ENCODE measurements at places on chromosomes 5 and 9. TPM values are rescaled to one million over a fixed set of nuclear protein-coding genes. Genes with fewer than 3 reads are reported as not detected.

GRCh38 chr5:34621277-34622097, 34.6 kb upstream of the RAI14 start:
- DNase-seq, result peak; percentile 61
- peak overlapping the region; percentile 54 for H3K27ac ChIP-seq
- H3K27me3 ChIP-seq, result no peaks in the 10 kb centered on the region

DNA sequence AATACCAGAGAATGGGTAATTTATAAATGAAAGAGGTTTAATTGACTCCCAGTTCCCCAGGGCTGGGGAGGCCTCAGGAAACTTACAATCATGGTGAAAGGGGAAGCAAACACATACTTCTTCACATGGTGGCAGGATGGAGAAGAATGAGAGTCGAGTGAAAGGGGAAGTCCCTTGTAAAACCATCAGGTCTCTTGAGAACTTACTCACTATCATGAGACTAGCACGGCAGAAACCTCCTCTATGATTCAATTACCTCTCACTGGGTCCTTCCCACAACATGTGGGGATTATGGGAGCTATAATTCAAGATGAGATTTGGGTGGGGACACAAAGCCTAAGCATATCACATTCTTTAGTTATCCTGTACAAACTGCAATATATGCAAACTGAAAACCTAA, 609.4 kb downstream of the MTRR start:
- no peaks in the 10 kb centered on the region for H3K4me1 ChIP-seq
- no peak for DNase-seq
- H3K27me3 ChIP-seq, result no peaks in the 10 kb centered on the region
- H3K4me3 ChIP-seq, result no peak overlapping the region
- H3K36me3 ChIP-seq, result no peaks in the 10 kb centered on the region

- H3K27me3 ChIP-seq, result no peaks in the 10 kb centered on the region
- no peak overlapping the region for H3K4me3 ChIP-seq
- H3K27ac ChIP-seq, result no peak overlapping the region
- H3K36me3 ChIP-seq, result peaks cover 55% of the 10 kb centered on the region
- 0 out of 2 replicates have a peak, but pooled peaks cover 2% of the 10 kb centered on the region for H3K4me1 ChIP-seq
These were observed 85.9 kb downstream of the OSMR start for GRCh38 chr5:38931731-38932130.

Gene AHRR
- polyA plus RNA-seq, result 37.1 TPM

- H3K4me1 ChIP-seq, result peaks cover 2% of the 10 kb centered on the region
- no peaks in the 10 kb centered on the region for H3K27me3 ChIP-seq
- H3K36me3 ChIP-seq, result peaks cover 41% of the 10 kb centered on the region
These were observed 26.2 kb downstream of the NIPAL4 start for GRCh38 chr5:157486221-157486681.

DNA sequence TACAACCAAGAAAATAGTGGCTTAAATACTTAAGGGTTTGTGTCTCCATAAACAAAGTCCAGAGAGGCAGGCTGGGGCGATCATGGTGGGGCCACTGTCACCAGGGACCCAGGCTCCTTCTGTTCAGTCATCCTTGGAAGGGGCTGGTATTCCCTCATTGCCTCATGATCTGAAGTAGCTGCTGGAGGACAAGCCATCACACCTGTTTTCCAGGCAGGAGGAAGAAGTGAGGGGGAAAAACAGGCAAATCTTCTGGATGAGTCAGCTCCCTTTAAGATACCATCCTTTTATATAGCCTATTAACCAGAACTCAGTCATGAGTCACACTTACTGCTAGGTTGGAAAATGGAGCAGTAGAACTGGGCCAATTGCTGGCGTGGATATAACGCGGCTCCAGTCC, 92.3 kb downstream of the DAP start:
- H3K4me3 ChIP-seq, result no peak overlapping the region
- H3K27ac ChIP-seq, result no peak overlapping the region
- peak; percentile 23 for DNase-seq

Gene TARS1
- 90.8 TPM for polyA plus RNA-seq

- H3K27me3 ChIP-seq, result no peaks in the 10 kb centered on the region
- no peak overlapping the region for H3K4me3 ChIP-seq
- peaks cover 10% of the 10 kb centered on the region for H3K4me1 ChIP-seq
These were observed 34.6 kb downstream of the PKD2L2 start for GRCh38 chr5:137923856-137924255.

Gene GBGT1
- polyA plus RNA-seq, result 3.2 TPM

- H3K27ac ChIP-seq, result no peak overlapping the region
- H3K4me3 ChIP-seq, result no peak overlapping the region
- no peaks in the 10 kb centered on the region for H3K4me1 ChIP-seq
- no peak for DNase-seq
- H3K36me3 ChIP-seq, result no peaks in the 10 kb centered on the region
These were observed 18.1 kb upstream of the DMRT2 start for GRCh38 chr9:1031951-1032601.

DNA sequence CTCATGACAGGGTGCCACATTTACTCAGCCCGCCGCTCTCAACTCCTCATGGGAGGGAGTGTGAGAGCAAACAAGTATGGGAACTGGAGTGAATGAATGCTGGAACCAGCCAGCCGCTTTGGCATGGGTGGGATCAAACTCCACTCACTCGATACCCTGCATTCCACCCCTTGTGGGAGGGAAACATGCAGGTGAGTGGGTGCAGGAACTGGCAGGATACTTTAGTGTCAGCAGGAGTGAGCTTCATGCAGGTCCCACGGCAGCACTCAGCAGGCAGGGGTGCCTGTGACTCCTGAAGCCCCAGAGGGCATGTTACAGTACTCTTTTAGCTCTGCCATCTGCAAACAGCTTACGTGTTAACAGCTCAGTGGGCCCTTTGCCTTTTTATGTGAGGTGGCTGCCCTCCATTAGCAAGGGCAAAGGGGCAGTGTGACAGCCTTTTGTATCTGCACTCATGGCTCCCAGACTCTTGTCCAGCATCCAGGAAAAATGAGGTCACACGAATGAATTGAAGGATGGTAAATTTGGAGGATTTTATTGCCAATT, 433.2 kb upstream of the NMUR2 start:
- H3K4me3 ChIP-seq, result no peak overlapping the region
- DNase-seq, result no peak
- no peaks in the 10 kb centered on the region for H3K4me1 ChIP-seq
- no peak overlapping the region for H3K27ac ChIP-seq
- H3K36me3 ChIP-seq, result no peaks in the 10 kb centered on the region
- no peaks in the 10 kb centered on the region for H3K27me3 ChIP-seq

- peaks cover 16% of the 10 kb centered on the region for H3K27me3 ChIP-seq
- DNase-seq, result no peak
- H3K36me3 ChIP-seq, result no peaks in the 10 kb centered on the region
- no peak overlapping the region for H3K4me3 ChIP-seq
These were observed 29.9 kb upstream of the TCF7 start for GRCh38 chr5:134084570-134084969.

Gene TMEM8B
- polyA plus RNA-seq, result 8.2 TPM

GRCh38 chr5:15496886-15497285, 3.1 kb upstream of the FBXL7 start:
- H3K36me3 ChIP-seq, result no peaks in the 10 kb centered on the region
- H3K4me1 ChIP-seq, result no peaks in the 10 kb centered on the region
- no peak overlapping the region for H3K27ac ChIP-seq
- H3K27me3 ChIP-seq, result peaks cover 12% of the 10 kb centered on the region
- no peak overlapping the region for H3K4me3 ChIP-seq

DNA sequence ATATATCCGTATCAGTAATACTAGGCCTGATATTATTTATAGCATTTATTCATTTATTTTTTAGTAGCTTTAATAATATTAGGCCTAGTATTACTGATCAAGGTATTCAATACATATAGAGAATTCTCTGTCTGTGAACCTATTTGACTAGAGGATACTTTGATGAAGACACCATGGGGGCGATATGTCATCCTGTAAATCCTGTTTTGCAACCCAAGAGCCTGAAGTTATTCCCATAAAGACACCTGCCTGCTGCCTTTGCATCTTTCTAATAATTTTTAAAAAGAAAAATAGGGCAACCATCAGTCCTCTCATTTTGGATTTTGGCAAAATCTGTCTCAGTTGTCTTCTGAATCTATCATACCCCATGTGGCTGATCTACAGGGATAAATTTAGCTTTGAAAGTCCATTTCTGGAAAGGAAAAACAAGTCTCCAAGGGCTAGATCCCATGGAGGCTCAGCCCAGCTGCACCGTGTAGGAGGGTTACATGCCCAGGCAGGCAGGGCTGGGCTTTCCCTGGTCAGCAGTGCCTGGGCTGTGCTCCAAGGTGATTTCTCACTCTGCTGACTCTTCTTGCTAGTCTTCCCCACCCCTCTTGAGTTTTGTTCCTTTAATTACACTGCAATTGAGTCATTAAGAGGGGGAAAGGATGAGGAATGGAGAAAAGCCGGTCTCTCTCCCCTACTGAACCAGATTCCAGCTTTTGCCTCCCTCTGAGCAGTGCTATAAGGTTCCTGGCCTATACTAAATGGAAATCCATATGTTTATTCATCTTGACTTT, 169.0 kb downstream of the TRIM32 start:
- no peaks in the 10 kb centered on the region for H3K36me3 ChIP-seq
- no peaks in the 10 kb centered on the region for H3K27me3 ChIP-seq
- H3K4me1 ChIP-seq, result no peaks in the 10 kb centered on the region
- H3K27ac ChIP-seq, result no peak overlapping the region
- no peak overlapping the region for H3K4me3 ChIP-seq

Gene F2RL2
- 30.9 TPM for polyA plus RNA-seq

DNA sequence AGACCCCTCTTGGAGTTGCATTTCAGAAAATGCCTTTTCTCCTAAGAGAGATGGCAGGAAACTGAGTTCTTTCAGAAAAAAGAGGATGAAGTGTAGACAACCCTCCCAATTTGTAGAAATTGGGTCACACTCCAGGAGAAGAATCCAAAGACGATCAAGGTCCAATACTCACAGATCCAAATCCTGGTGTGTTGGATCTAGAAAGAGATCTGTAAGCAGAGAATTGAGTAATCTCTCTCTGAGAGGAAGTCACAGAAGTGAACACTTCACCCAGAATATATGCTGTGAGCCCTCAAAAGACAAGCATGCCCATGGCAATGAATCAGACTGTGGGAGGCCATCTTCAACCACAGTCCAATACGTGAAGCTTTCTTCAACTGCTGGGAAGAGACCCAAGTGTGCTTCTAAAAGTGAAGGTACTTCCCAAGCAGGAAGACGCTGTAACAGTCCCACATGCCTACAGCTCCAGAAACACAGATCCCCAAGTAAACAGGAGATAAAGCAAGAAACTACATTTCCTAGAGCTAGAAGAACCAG, 182.7 kb downstream of the SMC2 start:
- H3K27me3 ChIP-seq, result no peaks in the 10 kb centered on the region
- no peaks in the 10 kb centered on the region for H3K36me3 ChIP-seq
- no peak overlapping the region for H3K4me3 ChIP-seq

DNA sequence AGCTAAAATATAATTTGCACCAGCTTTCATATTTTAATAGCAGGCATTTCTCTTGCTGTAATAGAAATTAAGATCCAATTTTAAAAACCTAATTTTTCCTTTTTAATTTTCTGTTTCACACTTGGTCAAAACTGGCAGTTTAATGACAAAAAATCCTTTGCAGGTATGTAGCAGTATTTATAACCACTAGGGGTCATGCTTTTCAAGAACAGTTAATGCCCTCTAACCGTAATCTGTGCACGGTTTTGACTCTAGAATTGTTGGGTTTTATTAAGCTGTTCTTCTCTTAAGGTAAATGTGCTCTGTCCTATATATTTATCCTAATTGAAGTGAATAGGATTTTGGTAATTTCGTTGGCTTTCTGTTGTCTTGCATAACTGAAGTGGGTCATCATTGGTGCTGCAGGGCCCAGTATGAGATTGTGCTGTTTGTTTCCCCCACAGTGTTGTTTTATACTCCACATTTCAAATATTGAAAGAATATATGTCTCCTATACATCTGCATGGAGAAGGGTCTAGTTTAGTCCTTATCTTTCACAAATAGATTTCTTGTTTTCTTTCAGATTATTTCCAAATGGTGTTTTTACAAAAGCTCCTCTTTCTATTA, 107.4 kb downstream of the SCAMP1 start:
- peak; percentile 74 for DNase-seq
- no peaks in the 10 kb centered on the region for H3K27me3 ChIP-seq
- no peak overlapping the region for H3K27ac ChIP-seq
- H3K4me3 ChIP-seq, result no peak overlapping the region
- no peaks in the 10 kb centered on the region for H3K4me1 ChIP-seq
- no peaks in the 10 kb centered on the region for H3K36me3 ChIP-seq

DNA sequence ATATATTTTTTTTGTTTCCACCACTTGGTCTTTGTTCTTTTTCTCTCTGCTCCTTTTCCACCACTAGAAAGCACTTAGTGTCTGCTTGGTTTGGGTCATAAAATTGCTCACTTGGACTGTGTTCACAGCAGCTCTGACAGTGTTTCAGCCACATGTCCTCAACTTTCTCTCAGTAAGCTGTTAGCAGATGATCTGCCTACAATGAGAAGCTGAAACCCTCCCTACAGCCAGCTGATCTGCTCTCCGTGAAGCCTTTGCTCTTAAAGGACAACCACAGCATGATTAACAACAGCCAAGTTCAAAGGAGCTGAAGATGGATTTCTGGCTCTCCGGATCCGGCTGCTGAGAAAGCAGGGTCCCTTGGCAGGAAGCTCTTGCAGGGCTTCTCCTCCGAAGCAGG, 31.6 kb downstream of the PRLR start:
- no peak for DNase-seq
- H3K27me3 ChIP-seq, result peaks cover 42% of the 10 kb centered on the region
- H3K4me3 ChIP-seq, result no peak overlapping the region
- H3K36me3 ChIP-seq, result no peaks in the 10 kb centered on the region
- H3K4me1 ChIP-seq, result no peaks in the 10 kb centered on the region

- H3K4me1 ChIP-seq, result peaks cover 4% of the 10 kb centered on the region
- peaks cover 3% of the 10 kb centered on the region for H3K36me3 ChIP-seq
- H3K27me3 ChIP-seq, result no peaks in the 10 kb centered on the region
- H3K4me3 ChIP-seq, result peak overlapping the region; percentile 74
These were observed 2.1 kb upstream of the MLLT3 start for GRCh38 chr9:20624201-20625002.

Gene BHMT2
- polyA plus RNA-seq, result 0.16 TPM

Gene SPINK13
- polyA plus RNA-seq, result not detected

- H3K27me3 ChIP-seq, result peaks cover 10% of the 10 kb centered on the region
- no peak overlapping the region for H3K27ac ChIP-seq
- no peaks in the 10 kb centered on the region for H3K4me1 ChIP-seq
These were observed 90.7 kb downstream of the SEC61B start for GRCh38 chr9:99312736-99313135.

GRCh38 chr9:126335837-126336735, 9.5 kb downstream of the MVB12B start:
- no peak overlapping the region for H3K4me3 ChIP-seq
- H3K27ac ChIP-seq, result no peak overlapping the region
- peaks cover 5% of the 10 kb centered on the region for H3K36me3 ChIP-seq
- H3K27me3 ChIP-seq, result no peaks in the 10 kb centered on the region

Gene CDC20B
- not detected for polyA plus RNA-seq

Gene NUTM2F
- polyA plus RNA-seq, result not detected

DNA sequence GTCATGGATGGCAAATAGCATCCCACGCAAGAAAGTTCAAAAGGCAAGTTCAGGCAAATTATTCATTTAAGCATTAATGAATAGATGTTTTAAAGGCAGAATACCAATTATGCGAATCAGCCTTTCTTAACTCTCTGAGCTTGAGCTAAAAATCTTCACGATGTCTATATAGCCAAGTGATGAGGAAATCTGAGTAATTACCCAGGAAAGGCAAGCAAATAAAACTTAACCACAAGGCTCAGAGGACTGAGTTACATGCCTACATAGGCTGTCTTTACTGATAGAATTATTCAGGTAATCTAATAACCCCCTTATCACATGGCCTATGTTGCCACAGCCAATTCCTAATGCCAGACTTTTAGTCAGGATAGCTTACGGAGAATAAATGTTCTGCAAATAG, 120.8 kb upstream of the MTAP start:
- no peaks in the 10 kb centered on the region for H3K27me3 ChIP-seq
- H3K27ac ChIP-seq, result no peak overlapping the region
- DNase-seq, result peak; percentile 85
- peaks cover 19% of the 10 kb centered on the region for H3K4me1 ChIP-seq
- no peaks in the 10 kb centered on the region for H3K36me3 ChIP-seq

GRCh38 chr5:38541174-38541725, 15.2 kb downstream of the LIFR start:
- H3K27me3 ChIP-seq, result no peaks in the 10 kb centered on the region
- no peak overlapping the region for H3K27ac ChIP-seq
